ENCODE measurements at places on chromosomes 13 and 19. TPM values are rescaled to one million over a fixed set of nuclear protein-coding genes. Genes with fewer than 3 reads are reported as not detected.

DNA sequence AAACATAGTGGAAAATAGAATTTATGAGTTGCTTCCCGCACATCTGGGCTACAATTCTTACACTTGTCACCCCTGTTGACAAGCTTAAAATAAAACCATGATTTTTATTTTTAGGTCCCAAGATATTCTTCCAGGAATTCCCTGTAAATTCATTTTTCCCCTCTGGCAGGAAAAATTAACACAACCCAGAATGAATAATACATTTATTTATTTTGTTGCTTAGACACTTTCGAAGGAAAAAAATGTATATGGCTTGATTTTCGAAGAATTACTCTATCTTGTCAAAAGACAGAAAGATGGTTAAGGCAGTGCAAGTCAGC, 74.4 kb downstream of the LHFPL6 start:
- DNase-seq, result no peak

- DNase-seq, result no peak
These were observed 21.1 kb downstream of the LSM14A start for GRCh38 chr19:34193439-34193838.

The INSL3 gene
- total RNA-seq, result not detected

GRCh38 chr13:21050288-21051197, 10.8 kb downstream of the LATS2 start:
- DNase-seq, result no peak

- no peak for DNase-seq
These were observed 13.2 kb downstream of the MICOS13 start for GRCh38 chr19:5666921-5667610.

DNA sequence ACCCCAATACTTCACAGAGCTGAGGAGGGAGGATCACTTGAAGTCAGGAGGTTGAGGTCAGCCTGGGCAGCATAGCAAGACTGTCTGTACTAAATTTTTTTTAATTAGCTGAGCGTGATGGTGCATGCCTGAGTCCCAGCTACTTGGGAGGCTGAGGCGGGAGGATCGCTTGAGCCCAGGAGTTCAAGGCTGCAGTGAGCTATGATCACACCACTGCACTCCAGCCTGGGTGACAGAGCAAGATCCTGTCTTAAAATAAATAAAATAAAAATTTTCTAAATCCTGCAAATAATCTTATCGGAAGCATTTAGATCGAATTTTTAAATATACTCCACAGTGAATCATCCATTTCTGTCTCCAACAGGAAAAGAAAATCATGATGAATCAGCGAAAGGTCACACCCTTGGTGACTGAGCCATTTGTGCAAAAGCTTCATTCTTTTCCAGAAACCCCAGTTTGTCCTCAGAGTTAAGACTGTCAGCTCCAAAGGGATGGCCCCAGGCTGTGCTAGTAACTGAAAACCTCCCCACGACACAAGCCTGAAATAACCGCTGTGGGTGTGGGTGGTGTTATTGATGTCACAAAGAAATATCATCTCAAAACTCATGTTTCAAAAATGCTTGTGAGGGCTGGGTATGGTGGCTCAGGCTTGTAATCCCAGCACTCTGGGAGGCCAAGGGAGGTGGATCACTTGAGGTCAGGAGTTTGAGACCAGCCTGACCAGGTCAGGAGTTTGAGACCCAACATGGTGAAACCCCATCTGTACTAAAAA, 167.6 kb downstream of the PTPRS start:
- DNase-seq, result no peak

DNA sequence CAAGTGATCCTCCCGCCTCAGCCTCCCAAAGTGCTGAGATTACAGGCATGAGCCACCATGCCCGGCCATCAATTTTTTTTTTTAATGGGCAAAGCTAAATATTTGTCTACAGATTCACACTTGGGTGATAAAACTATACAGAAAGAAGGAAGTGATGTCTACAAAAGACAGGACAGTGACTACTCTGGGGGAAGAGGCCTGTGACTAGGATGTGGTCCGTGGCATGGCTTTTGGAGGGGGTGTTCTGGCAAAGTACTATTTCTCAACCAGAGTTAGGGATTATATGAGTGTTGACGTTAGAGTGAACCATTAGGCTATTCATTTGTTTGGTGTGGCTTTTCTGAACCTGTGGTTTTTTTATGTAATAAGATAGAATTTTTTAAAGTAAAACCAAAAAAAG, 42.7 kb downstream of the INSR start:
- DNase-seq, result no peak

GRCh38 chr19:13104848-13105711, 2.4 kb upstream of the LYL1 start:
- no peak for DNase-seq

The AP3D1 gene
- 69.9 TPM for total RNA-seq
